Skeletal muscle cell (primary cell): ENCODE measurements at places on chromosomes 13 and 19.

GRCh38 chr13:92433963-92434362 lies 792.6 kb upstream of the GPC6 start:
- no peak for DNase-seq

- no peak for DNase-seq
Observed at GRCh38 chr13:72782717-72783116, 784 bp downstream of the PIBF1 start.

DNA sequence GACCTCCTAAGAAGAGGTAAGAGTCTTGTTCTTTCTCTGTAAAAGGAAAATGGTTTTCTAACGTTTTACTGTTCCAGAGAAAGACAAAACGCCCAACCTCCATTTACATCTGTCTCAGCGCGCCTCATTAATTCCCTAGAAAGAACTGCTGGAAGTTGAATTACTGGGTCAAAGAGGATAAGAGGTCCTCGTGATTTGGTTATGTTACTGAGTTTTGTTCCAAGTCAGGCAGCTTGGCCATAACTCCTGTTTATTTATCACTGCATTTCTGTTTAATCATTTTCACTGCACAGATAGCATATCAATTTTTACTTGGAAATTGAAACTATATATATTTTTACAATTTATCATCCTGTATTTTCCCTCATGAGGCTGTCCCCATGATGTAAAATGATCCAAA lies 112.9 kb upstream of the PEG3 start:
- DNase-seq, result no peak

DNA sequence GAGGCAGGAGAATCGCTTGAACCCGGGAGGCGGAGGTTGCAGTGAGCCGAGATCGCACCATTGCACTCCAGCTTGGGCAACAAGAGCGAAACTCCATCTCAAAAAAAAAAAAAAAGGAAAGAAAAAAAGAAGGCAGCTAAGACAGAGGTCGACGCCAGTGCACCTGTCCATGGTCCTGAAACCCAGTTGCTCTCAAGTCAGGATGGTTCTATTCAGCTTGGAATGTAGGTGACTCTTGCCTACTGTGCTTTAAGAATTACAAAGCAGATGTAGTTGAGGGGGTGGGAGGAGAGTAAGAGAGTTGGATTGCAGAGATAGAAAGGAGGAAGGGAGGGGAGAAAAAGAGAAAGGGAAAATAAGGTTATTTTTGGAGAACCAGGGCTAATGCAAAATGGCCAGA lies 18.7 kb downstream of the CACNG7 start:
- no peak for DNase-seq

DNA sequence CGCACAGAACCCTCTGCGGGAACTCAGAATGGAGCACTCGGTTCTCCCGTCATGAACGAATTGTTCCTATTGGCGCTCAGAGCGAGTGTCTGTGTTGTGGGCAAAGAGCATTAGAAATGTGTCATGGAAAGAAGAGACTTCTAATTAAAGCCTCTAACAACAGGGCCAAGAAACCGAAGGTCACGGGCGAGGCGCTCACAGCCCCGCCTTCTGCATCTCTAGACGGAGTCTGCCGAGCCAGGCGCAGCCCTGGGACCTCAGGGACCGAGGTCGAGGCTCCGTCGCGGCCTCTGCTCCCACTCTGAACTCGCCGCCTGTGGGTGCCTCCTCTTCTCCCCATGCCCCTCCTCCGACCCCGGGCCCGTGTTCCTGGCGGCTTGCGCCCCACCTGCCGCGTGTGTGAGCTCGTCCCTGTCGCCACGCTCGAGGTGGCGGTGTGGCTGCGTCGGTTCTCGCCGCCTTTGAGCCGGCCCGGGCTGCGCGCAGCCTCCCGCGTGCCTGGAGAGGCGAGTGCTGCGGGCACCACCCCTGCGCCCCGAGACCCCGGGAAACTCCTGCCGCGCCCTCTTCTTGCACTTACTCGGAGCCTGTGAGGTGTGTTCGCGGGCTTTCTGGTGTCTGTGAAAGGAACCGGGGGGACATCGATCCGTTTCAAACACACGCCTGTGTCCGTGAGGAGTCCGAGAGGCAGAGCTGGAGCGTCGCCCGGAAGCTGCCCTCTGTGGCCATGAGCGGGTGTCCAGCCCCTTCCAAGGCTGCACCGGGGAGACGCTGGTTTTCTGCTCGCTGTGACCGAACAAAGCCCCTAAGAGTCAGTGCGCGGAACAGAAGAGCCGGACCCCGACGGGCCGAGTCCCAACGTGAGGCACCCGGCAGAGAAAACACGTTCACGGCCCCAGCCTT lies 45.4 kb upstream of the SPACA7 start:
- DNase-seq, result no peak

DNA sequence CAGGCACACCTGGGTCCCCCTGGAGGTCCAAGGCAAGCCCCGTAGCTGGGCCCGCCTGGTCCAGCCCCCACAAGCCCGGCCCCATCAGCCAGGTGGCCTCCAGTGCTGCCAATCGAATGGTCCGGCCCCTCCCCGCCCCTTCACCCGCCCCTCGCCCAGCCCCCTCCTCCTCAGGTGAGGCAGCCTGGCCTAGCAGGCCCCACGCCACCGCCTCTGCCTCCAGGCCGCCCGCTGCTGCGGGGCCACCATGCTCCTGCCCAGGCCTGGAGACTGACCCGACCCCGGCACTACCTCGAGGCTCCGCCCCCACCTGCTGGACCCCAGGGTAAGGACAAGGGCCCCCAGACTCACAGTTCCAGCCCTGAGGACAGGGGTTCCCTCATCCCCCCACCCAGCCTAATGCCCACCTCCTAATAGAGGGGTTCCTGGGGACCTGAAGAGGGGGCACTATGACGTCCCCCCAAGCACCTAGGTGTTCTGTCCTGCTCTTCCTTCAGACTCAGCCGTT lies at the start of gene HPN:
Gene HPN, plus strand, starts transcription at position 174 of the 508 bp plus-strand sequence. CDS start 786 bp downstream, outside the sequence.
- DNase-seq, result no peak

- no peak for DNase-seq
Observed at GRCh38 chr19:39918183-39918651, 16.2 kb downstream of the FCGBP start.

DNA sequence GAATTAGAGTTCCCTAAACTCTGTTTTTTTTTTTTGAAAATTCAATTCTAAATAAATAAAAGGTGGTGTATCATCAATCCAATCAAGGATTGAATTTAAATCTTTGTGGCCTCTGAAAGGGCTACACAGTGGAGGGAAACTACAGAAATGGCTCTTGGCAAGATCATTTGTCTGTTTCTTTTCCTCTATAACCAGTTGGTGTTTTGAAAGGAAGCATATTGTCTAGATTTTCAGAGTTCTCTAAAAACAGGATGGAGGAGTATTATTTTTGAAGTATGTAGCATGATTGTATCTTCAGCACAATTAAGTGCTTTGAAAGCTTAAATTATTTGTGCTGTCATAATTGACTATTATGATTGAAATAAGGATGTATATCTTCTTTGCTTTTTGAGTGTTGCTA lies 29.8 kb downstream of the WASF3 start:
- DNase-seq, result no peak

- no peak for DNase-seq
Observed at GRCh38 chr13:113948034-113948742, 25.7 kb downstream of the C13orf46 start.

DNA sequence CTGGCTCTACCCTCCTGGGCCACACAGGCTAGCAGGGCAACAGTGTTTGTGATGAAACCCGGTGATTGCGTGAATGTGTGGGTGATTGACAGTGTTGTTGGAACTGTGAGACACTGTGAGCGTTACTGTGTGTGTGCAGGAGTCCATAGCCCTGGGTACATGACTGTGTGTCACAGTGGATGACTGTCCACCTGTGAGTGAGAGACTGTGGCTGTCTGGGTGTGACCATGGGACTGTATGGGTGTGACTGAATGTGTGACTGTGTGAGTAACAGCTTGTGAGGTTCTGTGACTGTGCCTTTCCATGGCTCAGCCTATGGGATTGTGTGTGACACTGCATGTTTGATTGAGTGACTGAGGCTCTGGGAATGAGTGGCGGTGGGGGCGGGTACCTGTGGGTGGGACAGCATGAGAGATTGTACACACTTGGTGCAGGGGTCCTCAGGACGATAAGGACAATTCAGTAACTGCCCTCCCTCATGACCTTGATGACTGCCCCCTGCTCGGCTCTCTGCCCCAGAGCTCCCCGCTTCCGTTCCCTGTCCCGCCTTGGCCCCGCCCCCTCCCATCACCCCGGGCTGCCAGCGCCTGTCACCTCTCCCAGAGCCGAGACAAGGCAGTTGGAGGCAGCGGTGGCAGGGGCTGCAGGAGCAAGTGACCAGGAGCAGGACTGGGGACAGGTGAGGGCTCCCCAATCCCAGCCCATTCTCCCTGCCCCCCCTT lies at the start of gene GIPR:
Gene GIPR, plus strand, starts transcription at position 602 of the 722 bp plus-strand sequence. CDS start 1,300 bp downstream, outside the sequence.
- no peak for DNase-seq

- no peak for DNase-seq
Observed at GRCh38 chr13:95087746-95088305, 213.4 kb downstream of the ABCC4 start.

GRCh38 chr19:13091400-13092157 lies 11.1 kb downstream of the LYL1 start:
- DNase-seq, result peak; percentile 81

- DNase-seq, result no peak
Observed at GRCh38 chr19:29927944-29928625, 14.0 kb upstream of the URI1 start.
